ENCODE measurements at places on chromosomes 11 and 22. TPM values are rescaled to one million over a fixed set of nuclear protein-coding genes. Genes with fewer than 3 reads are reported as not detected.
A peak's percentile ranks its signal among the peaks of the same experiment; 100 is the strongest.

IGF2 gene
- total RNA-seq, result 1,397 TPM

DNA sequence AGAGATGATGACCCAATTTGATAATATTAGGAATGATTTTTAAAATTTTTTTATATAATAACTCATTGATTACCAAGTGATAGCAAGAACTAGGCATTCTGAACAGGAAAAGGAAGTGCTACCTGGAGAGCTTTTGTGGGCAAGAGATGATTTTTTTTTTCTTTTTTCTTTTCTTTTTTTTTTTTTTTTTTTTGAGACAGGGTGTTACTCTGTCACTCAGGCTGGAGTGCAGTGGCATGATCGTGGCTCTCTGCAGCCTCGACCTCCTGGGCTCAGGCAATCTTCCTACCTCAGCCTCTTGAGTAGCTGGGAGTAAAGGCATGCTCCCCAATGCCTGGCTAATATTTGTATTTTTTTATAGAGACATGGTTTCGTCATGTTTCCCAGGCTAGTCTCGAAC is 40.4 kb downstream of the TNRC6B start:
- H3K36me3 ChIP-seq, result no peaks in the 10 kb centered on the region
- H3K27ac ChIP-seq, result peak overlapping the region; percentile 23
- H3K4me3 ChIP-seq, result no peak overlapping the region
- no peaks in the 10 kb centered on the region for H3K27me3 ChIP-seq
- DNase-seq, result no peak

DNA sequence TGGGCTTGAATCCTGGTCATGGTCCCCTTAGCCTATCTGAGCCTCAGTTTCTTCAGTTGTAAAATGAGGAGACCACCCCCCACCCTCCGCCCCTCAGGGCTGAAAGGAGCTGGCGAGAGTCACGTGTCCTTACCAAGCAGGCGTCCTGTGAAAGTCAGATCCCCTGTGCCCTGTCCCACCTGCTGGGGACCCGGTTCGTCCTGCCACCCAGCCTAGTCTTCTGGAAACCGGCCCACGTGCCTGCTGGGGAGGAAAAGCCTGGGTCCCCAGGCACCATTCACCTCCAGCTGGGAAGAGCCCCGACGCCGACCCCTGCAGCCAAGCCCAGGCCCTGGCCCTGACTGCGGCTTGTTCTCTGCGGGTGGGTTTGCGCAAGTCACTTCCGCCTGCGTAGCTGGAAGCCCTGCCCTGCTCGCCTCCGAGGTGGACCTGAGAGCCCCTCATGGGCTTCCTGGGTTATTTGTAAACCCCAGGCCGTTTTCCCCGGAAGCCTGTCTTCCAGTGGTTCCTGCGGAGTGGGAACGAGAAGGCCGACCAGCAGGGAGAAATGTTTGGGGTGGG is 679 bp upstream of the SSH3 start:
- peak; percentile 77 for DNase-seq
- H3K27me3 ChIP-seq, result no peaks in the 10 kb centered on the region
- peaks cover 8% of the 10 kb centered on the region for H3K36me3 ChIP-seq
- H3K27ac ChIP-seq, result peak overlapping the region; percentile 86

GNAZ gene
- 0.48 TPM for total RNA-seq
